ENCODE measurements at places on chromosomes 16 and 17.

DNA sequence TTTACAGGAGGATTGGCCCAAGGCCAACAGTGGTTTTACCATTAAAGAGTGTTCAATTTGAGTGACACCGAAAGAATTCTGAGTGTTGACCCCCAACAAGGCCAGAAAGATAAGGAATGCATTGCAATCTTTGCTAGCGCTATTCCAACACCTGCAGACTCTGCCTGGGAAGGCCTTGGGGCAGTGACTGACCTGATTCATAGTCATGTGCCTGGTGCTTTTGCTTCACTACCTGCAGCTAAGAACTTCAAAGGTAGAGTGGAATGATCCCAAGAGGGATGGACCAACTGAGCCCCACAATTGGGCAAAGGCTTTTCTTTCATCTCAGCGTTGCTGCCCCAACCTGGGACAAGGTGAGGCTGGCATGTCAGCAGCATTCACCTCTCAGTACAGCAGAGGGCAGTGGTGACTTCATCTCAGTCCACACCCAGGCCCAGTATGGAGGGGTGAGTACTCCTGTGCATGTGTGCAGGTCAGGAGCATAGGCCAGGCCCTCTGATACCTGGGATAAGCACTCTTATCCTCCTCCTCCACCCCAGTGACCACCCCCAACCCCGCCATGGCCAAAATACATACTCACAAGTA is 149.6 kb upstream of the GNAO1 start:
- no peak for DNase-seq

GRCh38 chr16:60605176-60605575 is 1431.1 kb downstream of the CDH8 start:
- no peak for DNase-seq

DNA sequence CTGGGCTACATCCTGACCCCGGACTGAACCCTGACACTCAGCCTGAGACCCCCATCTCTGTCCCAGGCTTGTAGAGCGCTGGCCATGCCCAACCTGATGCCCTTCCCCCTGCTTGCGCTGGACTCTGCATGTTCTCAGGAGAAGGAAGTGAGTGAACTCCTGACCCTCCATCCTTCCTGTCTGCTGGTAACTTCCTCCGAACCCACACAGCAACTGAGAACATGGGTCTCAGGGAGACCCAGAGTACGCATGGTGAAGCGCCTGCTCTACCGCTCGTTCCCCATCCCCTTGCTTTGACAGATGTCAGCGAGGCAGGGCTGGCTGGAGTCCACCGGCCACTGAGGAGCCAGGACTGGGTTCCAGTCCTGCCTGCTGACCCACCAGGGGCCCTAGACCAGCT is 6.1 kb downstream of the CAMKK1 start:
- DNase-seq: no peak

- DNase-seq: no peak
Observed at GRCh38 chr17:57939797-57940196, 15.4 kb downstream of the CUEDC1 start.
